Upper lobe of left lung (tissue), 6 donors: ENCODE measurements at places on chromosomes 2 and 18.

DNA sequence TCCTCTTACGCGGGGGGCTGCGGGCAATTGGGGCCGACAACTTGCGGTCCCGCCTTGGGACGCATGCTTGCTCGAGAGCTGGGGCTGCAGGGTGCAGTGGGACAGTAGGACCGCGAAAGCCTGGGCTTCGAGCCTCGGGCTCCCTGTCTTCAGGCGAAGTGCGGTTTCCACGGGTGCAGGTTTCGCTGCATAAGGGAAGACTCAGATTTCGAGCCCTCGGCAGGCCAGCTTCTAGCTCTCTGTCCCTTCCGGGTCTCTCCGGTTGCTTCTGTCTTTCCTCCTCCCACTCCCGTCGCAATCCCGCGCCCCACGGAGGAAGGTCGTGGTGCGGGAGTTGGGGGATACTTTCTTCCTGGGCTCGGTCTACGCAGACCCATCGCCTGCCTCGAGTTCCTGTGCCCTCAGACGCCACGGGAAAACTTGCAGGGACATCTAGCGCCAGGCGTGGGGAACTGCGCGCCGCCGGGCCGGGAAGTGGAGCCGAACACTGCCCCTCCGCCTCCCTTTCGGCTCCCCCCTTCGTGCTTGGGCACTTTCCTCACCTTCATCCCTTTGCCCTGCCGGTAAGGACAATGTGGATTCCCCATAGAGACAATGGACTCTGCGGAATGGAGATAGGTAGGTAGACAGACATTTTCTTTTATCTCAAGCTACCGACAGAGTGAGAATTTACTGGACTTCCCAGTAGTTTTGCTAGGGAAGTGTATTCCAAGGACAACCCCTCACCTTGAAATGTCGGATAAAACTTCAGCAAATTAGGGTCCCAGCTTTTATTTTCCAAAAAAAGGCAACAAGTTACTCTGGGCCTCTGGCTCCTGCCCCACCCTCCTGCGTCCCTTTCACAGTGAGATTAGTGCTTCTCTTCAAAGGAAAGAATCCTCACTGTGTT, 4.2 kb upstream of the HOXD13 start:
- no peak overlapping the region for H3K27ac ChIP-seq
- no peaks in the 10 kb centered on the region for H3K36me3 ChIP-seq
- H3K27me3 ChIP-seq, result peaks cover 92% of the 10 kb centered on the region

DNA sequence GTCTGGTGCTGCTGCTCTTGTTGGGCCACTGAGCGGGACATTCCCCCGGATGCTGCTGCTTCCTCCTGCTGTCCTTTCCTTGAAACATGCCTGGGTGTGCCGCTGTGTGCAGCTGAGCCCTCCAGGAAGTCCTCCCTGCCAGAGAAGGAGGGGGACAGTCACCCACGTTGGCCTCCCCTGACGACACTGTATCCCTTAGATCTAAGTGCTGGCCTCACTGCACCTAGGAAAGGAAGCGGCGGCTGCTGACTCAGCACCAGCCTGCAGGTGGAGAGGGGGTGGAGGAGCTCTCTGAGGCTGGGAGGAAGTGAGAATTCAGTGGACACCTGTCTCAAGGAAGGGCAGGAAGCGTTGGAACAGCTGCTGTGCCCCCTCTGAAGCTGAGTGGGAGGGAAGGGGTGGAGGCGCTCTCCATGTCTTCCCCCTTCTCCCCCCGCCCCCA, 239.8 kb downstream of the HAUS1 start:
- H3K4me1 ChIP-seq, result peaks cover 18% of the 10 kb centered on the region
- no peaks in the 10 kb centered on the region for H3K36me3 ChIP-seq
- DNase-seq, result peak; percentile 59

DNA sequence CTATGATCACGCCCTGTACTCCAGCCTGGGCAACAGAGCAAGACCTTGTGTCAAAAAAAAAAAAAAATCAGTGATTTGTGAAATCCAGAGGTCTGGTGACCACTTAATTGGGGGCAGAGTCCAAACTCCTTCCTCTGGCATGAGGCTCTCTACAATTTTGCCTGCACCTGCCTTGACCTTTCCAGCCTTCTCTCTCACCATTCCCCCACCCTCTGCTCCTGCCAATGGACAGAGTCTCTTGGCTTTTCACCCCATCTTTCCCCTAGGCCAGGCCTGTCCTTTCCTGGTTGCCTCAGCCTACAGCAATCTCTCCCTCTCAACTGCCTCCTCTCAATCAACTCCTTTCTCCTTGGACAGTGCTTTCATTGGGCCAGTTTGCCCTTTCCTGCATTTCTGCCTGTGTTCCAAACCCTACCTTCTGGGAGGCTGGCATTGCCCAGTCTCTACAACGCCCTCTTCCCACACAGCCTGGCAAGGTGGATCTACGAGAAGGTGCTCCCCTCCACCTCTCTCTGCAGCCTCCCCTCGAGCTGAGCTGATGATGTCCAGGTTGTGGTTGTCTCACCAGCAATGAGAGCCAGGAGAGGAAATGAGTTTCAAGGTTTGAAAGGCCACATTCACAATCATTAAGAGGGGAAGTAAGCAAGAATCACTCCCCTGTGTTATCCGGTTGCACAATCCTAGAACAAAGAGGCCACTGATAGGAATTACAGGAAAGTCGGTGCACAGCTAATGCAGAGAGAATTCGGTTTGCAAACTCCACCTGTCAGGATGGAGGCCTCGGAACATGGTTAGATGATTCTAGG, 39.5 kb upstream of the NPAS2 start:
- no peaks in the 10 kb centered on the region for H3K4me1 ChIP-seq
- DNase-seq, result peak; percentile 32
- no peak overlapping the region for H3K4me3 ChIP-seq
- H3K36me3 ChIP-seq, result no peaks in the 10 kb centered on the region
- H3K27ac ChIP-seq, result no peak overlapping the region

GRCh38 chr2:190792956-190793888, 87.4 kb upstream of the GLS start:
- no peak for DNase-seq
- H3K27ac ChIP-seq, result no peak overlapping the region
- H3K4me1 ChIP-seq, result peaks cover 23% of the 10 kb centered on the region
- no peak overlapping the region for H3K4me3 ChIP-seq
- H3K36me3 ChIP-seq, result no peaks in the 10 kb centered on the region

- no peak overlapping the region for H3K4me3 ChIP-seq
- peaks cover 4% of the 10 kb centered on the region for H3K4me1 ChIP-seq
- DNase-seq, result no peak
- H3K27me3 ChIP-seq, result no peaks in the 10 kb centered on the region
Measured at GRCh38 chr2:197086500-197086899, 160.0 kb upstream of the PGAP1 start.

DNA sequence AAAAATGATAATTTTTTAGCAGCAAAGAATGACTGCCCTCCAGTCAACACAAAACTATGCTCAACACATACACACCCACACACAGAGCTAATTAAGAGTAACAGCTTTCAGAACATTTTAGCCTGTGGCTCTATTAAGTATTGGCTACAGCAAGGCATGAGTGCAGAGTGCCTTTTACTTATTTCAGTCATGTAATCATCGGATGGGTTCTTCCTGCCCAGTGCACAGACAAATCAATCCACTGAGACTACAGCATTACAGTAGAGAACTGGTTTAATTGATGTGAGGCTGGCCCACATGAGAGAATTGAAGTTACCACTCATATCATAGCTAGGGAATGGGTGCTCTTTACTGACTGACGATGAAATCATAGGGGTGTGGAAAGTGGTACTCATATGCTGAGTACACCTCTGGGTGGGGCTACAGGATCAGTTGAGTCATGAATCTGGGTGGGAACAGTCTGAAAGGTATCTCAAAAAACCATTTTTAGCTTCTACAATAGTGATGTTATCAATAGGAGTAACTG, 241.0 kb downstream of the FSIP2 start:
- no peaks in the 10 kb centered on the region for H3K27me3 ChIP-seq
- no peak overlapping the region for H3K4me3 ChIP-seq
- H3K27ac ChIP-seq, result no peak overlapping the region
- no peaks in the 10 kb centered on the region for H3K36me3 ChIP-seq

DNA sequence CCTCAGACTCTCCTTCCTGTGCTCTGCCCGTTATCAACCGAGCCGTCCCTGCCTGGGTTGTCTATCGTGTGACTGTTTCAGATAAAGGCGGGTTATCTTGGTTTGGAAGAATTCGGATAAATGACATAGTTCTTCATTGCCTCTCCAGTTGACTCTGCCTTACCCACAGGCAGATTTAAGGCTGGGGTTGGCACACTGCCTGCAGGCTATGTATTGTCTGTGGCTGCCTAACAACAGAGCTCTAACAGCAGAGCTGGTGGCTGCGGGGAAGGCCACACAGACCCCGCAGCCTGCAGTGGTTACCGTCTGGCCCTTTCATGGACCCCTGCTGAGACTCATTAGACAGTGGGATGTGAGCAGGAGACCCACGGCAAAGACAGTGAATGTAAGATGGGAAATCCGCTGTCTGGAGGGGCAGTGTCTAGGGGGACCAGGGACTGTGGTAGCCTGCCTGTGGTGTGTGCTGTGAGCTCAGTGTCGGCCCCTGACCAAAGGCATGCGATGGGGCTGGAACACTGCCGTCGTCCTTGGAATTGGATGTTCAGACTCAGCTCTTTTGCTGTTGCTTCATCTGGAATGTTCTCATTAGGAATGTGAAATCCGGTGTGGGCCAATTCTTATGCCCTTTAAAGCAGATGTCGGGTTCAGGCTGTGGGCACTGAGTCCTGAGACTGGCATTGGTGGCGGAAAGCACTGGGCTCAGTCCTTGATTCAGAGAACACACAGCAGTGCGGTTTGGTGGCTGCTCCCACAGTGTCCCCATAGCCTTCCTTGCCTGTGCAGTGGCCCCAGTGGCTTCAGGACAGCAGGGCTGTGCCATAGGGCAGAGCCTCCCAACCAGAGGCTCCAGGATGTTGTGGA, 44.5 kb downstream of the SH3RF3 start:
- DNase-seq, result peak; percentile 25
- peak overlapping the region; percentile 76 for H3K27ac ChIP-seq
- no peaks in the 10 kb centered on the region for H3K27me3 ChIP-seq
- H3K4me3 ChIP-seq, result no peak overlapping the region

DNA sequence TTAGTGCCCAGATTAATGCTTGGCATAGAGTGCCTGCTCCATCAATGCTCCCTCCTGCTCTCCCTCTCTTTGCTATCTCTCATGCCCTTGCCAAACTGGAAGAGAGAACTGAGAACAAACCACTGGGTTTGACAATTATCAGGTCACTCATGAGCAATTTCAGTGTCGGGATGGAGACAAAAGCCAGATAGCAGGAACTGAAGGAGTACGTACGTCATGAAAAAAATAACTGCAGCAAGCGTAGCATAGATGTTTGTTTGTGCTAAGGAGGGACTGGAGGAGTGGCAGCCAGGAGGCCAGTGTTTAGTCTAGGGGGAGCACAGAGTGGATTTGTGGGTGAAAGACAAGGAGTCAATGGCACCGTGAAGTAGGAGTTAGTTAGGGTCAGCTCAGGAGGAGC, 113.3 kb downstream of the POLE4 start:
- H3K27me3 ChIP-seq, result no peaks in the 10 kb centered on the region
- no peaks in the 10 kb centered on the region for H3K4me1 ChIP-seq
- DNase-seq, result no peak
- H3K36me3 ChIP-seq, result no peaks in the 10 kb centered on the region
- H3K4me3 ChIP-seq, result no peak overlapping the region
